Putamen (tissue), 1 donor: ENCODE measurements at places on chromosomes 16 and 17.
A peak's percentile ranks its signal among the peaks of the same experiment; 100 is the strongest.

DNA sequence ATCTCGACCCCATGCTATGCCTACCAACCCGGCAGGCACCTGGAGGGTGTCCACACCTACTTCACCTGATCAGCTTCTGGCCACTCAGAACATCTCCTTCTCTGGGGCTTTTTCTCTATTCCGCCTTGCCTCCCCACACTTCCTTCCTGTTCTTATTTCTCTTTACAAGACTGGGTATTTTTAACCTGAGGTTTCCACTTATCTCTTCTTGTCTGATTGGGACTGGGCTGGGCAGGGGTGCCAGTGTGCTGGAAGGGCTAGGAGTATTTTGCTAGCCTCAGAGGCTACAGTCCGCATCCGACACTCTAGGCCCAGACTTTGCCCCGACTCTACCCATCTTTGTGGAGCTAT lies 26.2 kb upstream of the ZNF652 start:
- DNase-seq = no peak

DNA sequence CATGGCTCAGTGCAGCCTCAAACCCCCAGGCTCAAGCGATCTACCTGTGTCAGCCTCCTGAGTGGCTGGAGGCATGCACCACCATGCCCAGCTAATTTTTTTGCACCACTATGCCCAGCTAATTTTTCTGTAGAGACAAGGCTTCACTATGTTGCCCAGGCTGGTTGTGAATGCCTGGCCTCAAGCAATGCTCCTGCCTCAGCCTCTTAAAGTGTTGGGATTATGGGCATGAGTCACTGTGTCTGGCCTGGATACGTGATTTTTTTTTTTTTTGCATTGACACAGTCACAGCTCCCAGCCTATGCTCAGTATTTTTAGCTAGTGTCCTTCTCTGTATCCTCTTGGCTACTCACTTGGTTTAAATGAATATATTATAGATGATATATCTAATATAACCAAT lies 377.0 kb upstream of the TNRC6C start:
- no peak for DNase-seq

DNA sequence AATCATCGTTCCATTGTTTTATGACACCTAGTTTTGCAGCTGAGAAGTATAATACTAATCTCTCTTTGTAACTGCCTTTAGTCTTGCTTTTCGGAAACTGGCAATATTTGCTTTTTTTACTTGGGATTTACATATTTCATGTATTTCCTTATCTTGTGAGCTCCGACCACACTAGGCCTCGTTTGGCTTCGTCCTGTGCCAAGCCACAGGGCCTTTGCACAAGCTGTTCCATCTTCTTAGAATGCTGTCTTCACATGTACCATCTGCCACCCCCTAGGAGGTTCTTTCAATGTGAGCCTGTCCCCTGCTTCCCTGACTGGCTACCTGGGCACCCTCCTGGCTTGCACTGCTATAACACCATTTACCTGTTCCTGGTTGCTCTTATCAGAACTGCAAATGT lies 77.2 kb downstream of the SHISA6 start:
- no peak for DNase-seq

DNA sequence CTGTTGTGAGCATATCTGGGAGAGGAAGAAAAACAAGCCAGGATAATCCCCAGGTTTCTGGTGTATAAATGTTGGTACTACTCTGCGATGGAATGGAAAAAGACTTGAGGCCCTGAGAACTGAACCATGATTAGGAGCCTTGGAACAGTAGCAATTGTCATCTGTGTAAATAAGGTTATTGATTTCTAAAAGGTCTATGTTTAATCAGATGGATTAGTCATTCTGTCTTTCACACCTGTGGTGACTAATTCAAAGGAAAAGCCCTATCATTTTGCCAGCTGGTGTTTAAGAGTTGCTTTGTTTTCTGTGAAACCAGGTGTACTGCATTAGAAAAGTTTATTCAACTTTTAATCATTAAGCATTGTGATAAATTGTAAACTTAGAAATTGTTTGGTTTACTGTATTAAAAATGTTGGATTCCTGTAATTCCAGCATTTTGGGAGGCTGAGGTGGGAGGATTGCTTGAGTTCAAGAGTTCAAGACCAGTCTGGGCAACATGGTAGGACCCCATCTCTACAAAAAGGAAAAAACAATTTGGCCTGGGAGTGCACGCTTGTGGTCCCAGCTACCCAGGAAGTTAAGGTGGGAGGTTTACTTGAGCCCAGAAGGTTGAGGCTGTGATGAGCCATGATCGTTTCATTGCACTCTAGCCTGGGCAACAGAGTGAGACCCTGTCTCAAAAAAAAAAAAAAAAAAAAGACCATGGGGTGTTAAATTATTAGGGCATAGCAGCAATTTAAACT lies 29.0 kb upstream of the KPNB1 start:
- no peak for DNase-seq

DNA sequence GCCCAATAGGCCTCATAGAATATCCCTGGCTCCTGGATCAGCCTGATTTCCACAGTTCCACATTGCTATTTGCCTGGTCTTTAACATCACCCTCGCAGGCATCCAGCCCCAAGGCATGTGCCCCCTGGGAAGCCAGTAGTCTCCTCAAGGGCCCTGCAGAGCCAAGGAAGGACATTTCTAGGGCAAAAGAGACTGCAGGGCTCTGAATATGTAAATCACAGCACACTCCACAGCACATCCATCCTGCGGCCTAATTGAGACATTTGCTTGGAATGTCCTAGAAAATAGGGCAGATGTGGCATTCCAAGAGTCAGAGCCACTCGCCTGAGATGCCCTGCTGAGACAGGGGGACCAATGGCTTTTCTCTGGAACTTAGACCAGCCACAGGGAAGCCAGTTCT lies 11.4 kb upstream of the C16orf78 start:
- no peak for DNase-seq

- DNase-seq = no peak
These were observed 29.1 kb downstream of the STAT3 start for GRCh38 chr17:42359133-42359532.

- no peak for DNase-seq
These were observed at the start of gene C16orf74 for GRCh38 chr16:85750827-85751697. C16orf74 (minus strand) TSS chr16:85751096; CDS start chr16:85735217, 15,879 bp downstream.

DNA sequence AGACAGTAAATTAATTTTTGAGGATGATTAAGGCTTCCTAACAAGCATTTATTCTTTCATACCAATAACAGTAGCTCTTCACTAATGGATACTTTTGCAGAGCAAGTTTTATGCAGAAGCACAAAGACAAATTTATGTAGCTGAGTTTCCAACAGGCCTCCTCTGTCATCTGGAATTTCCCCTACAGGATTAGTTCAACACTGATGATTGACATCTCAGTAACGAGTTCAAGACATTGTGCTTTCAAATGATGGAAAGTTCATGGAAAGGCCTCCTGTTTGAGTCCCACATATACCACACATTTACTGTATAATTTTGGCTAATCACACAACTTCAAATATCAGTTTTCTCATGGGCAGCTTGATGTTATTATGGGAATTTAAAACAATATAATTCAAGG lies 40.6 kb downstream of the ABCA10 start:
- no peak for DNase-seq

DNA sequence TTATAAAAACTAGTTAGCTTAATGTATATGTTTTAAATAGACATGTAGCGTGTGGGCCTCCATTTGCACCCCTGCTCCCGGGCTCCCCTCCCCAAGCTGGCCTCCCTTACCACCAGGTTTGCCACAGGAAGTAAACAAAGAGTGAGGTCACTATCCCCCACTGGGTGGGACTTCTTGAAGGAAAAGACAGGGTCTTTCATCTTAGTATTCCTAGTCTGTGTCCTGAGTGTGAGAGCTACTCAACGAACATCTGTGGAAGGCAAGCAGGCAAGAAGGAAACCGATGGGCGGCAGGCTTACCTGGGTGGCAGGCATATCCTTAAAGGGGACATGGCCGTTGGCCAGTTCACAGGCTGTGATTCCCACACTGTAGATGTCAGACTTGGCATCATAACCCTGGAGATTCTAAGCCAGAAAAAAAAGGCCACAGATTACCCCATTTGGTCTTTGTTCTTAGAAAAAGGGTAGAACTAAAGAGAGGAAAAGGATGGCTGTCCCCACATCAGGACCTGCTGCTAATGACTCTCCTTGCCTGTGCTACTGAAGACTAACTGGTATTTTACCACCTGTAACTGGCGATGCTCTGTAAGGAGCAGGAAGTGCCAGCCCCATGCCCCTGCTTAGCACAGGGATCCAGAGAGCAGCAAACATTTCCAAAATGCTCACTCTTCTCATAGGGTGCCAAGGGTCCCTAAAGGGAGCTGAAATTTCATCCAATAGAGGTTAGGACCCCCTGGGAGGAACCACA lies 6.6 kb upstream of the LIMD2 start:
- no peak for DNase-seq

- DNase-seq = peak; percentile 71
These were observed 4.3 kb downstream of the KAT2A start for GRCh38 chr17:42116705-42117396.

GRCh38 chr17:48816774-48817590 lies at the start of gene TTLL6:
TTLL6 (minus strand) TSS chr17:48817229; CDS start chr17:48817072, 157 bp downstream.
- peak; percentile 45 for DNase-seq

DNA sequence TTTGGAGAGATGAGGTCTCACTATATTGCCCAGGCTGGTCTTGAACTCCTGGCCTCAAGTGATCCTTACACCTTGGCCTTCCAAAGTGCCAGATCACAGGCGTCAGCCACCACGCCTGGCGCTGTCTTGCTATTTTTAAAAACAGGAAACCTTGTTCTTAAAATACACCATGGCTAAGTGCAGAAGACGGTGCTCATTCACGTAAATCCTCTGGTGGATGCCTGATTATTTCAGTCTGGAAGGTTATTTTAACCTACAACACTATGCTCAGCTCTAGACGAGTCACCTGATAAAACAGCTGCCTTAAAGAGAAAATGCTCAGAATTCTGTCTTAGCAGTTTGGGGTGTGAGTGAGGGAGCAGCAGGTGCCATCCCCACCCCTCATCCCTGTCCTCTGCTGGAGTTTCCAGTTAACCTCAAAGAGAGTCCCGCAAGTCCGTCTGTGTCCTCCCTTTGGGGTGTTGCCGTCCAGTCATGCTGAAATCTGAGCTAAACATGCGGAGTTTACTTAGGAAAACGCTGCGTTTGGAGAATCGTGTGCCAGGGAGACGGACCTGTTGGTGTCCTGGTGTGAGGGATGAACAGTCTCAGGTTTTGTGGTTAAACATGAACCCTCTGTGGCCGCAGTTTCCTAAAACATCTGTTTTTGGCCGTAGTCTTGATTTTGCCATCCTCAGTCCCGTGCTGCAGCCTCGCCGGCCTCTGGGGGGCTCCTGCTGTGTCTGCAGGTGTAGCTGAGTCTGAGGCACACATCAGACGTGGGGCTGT lies 17.1 kb downstream of the SPG7 start:
- DNase-seq = no peak

DNA sequence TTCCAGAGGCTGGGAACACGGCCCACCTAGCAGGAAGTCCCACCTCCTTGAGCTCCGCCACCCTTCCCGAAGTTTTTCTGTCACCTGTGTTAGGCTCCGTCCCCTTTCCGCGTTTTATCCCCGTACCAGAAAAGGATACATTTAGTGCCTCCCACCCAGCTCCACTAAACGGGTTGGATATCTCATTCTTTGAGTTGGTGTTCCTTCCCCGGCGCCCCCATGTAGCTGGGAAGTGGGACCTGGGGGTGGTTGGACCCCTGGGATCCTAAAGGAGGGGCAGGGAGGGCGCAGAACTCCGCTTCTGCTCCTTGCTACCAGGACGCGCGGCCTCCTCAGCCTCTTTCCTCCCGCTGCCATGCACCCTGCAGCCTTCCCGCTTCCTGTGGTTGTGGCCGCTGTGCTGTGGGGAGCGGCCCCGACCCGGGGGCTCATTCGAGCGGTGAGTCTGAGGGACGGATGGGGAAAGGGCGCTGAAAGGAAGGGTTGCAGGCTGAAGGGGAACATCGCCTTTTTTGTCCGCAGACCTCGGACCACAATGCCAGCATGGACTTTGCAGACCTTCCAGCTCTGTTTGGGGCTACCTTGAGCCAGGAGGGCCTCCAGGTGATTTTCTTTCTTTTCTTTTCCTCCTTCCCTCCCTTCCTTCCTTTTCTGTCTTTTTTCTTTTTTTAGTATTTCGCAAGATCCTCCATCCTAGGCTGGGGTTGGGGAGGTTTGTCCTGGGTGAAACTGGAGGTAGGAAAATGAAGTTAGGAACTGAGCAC lies 669 bp downstream of the RNF167 start:
- DNase-seq = no peak

DNA sequence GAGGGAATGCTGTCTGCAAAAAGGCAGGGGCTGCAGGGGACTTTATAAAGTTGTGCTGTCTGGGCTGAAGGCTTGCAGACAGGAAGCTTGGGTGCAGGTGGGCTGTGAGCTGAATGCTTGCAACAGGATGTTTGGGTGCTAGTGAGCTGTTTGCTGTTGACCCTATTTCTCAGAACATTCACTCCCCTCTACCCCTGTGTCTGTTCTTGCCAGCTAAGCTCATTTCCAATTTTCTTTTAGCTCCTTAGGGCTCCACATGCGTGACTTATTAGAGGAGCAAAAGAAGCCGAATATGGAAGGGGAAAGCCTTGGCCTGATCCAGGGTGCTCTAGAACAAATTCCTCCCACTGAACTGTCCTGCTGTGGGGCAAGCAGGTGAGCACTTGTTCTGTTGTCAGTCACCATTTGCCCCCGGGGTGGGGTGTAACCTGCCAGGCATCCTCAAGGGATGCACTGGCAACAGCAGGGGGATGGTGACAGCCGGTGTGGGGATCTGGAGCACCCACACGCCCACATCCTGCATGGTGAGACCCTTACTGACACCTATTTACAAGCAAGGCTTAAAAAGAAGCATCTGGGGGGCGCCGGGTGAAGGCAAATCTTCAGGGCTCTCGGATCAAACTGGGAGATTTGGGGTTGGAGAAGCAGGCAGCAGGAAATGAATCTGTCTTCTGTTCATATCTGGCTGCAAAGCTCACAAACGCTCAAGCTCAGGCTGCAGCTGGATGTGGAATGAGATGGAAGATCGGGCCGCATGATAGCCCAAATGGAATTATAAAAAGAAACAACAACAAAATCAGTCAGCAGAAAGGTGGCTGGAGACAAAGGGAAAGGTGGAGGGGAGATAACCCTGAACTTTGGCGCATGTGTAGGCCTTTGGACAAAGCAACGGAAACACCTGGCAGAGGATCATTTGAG lies 21.1 kb upstream of the NUP93 start:
- no peak for DNase-seq

DNA sequence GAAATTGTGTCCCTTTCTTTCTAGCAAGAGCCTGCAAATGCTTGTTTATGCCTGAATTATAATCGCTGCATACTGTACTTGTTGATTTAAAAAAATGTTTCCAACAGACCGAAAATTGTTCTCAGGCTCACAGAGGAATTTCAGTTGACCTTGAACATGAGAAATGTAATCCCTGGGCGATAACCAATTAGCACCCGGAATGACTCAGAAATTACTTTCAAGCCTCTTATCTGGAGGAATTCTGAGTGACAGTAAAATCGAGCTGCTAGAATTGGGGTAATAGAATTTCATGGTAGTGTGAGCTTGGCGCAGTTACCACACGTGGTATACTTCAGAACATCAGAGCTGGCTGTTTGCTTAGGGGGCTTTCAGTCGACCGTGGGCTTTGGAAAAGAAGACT lies 139.1 kb upstream of the CACNG3 start:
- DNase-seq = no peak

GRCh38 chr16:49932946-49933345 lies 77.0 kb upstream of the ZNF423 start:
- no peak for DNase-seq

GRCh38 chr16:78034530-78034929 lies 12.2 kb downstream of the CLEC3A start:
- DNase-seq = no peak

GRCh38 chr17:14316126-14316832 lies 15.4 kb downstream of the HS3ST3B1 start:
- no peak for DNase-seq

GRCh38 chr16:47052666-47053640 lies 79.5 kb upstream of the DNAJA2 start:
- DNase-seq = no peak

- no peak for DNase-seq
These were observed 267.9 kb downstream of the CPPED1 start for GRCh38 chr16:12535535-12536411.
